ENCODE measurements at places on chromosomes 7 and 10.

DNA sequence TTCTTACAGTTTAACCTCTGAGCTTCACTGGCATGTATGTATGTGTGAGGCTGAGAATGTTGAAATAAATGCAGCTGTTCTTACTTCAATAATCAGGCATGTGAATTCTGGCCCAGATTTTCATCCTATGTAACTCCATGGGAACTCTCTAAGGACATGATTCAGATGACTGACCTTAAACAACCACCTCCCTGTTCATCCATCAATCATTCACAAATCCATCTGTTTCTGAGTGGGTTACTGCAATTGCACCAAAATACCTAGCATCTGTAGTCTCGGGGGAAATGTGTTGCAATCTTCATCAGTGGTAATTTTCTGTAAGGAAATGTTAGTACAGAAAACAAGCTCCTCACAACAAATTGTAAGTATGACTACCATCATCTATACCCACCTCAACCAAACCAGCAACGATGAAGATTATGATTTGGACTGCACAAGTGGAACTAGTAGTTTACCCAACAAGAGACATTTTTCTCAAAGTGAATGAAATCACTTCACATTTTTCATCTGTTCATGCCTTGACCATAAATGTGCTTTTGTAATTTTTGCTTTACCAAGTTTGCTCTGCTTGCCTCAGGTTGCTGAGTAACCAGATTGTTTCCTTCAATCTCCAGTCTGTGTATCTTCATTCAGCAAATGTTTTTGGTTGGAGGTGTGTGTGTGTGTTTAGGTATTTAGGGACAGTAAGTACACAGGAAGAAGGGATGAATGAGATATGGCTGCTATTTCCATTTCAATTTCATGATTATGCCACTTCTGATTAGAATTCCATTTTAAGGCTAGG lies 65.7 kb upstream of the FZD8 start:
- DNase-seq = no peak

- DNase-seq = no peak
Observed at GRCh38 chr7:44893710-44894234, 8.4 kb upstream of the PURB start.

- no peak for DNase-seq
Observed at GRCh38 chr10:80518143-80518806, 19.4 kb upstream of the SH2D4B start.

DNA sequence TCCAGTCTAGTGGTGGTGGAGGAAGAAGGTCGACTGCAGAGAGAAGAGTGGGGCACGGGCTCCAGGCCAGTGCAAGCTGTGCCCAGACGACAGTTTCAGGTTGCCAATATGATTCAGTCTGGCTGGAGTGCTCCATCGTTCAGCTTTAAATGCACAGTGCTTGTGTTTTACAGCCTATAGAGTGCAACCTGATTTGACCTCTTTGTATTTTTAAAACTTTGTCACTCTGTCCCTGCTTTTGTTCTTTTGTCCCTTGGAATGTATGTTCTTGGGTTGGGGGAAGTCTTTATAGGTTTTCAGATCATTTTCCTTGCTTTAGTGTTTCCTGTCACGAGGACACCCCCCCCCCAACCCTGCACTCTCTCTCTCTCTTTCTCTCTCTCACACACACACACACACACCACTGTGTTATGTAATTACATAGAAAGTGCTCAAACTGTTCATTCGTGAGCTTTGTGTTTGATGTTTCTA lies 198.0 kb downstream of the CAMK1D start:
- no peak for DNase-seq

DNA sequence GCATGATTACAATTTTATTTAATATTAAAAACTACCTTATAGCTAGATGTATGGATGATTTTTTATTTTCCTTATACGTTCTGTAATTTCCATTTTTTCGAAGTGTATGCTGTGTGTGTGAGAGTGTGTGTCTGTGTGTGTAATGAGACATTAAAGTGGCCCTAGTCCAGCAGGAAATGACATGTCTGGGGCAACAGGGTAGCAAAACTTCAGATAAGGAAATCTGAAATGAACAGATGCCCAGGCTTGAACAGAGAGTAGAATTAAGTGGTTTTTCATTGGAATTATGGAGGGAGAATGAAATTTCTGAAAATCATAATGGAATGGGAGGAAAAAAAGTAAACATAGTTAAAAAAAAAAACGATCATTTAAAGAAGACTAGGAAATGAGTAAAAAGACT lies 200.6 kb downstream of the NRG3 start:
- no peak for DNase-seq

DNA sequence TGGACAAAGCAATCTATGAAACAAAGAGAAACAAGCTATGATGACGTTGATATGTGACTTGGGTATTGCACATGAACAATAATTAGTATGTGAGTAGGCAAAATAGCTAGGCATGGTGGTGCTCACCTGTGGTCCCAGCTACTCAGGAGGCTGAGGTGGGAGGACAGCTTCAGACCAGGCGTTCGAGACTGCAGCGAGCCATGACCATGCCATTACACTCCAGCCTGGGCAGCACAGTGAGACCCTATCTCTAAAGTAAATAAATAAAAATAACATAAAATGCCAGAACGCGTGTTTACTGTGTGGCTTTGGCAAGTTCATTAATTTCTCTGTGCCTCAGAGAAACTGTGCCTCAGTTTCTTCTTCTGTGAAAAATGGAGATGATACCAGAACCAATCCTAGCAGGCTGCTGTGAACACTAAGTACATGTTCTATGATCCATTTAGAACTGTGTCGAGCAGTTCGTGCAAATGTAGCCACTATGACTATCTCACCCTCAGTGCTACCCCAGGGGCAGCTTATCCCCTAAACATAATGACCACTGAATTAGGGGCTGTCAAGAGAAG lies 9.3 kb upstream of the TNS3 start:
- no peak for DNase-seq

GRCh38 chr7:79008786-79009185 lies 444.7 kb downstream of the MAGI2 start:
- DNase-seq = no peak

DNA sequence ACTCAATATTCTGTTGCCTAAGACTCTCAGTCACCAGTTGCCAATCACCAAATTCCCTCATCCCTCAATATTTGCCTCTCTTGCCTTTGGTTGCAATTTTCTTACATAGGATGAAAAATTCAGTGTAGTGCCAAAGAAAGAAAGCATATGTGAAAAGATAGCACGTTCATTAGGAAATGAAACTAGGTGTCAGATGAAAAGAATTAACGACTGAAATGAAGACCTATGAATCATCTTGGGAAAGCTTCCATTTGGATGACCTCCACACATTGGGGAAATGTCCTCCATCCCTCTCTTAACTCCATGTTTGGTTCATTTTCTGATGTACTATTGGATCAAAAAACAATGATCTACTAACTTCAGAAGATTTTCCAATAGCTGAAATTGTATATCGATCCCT lies 145.1 kb upstream of the MEOX2 start:
- no peak for DNase-seq

DNA sequence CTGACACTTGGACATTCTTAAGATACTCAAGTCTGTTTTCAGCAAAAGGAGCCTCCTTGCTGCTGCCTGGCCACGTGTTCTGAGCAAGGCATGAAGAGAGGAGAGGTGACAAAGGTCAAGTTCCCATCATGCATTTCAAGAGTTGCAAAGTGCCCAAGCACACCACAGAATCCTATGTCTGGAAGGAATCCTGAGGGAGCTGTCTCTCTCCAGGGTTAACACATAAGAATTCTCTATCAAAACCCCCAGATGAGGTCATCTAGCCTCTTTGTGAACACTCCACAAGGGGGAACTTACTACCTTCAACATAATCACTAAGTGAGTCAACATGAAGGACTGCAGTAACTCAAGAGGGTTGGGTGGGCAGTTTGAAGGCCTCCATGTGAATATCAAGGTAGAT lies 155.5 kb downstream of the RNF216 start:
- no peak for DNase-seq

DNA sequence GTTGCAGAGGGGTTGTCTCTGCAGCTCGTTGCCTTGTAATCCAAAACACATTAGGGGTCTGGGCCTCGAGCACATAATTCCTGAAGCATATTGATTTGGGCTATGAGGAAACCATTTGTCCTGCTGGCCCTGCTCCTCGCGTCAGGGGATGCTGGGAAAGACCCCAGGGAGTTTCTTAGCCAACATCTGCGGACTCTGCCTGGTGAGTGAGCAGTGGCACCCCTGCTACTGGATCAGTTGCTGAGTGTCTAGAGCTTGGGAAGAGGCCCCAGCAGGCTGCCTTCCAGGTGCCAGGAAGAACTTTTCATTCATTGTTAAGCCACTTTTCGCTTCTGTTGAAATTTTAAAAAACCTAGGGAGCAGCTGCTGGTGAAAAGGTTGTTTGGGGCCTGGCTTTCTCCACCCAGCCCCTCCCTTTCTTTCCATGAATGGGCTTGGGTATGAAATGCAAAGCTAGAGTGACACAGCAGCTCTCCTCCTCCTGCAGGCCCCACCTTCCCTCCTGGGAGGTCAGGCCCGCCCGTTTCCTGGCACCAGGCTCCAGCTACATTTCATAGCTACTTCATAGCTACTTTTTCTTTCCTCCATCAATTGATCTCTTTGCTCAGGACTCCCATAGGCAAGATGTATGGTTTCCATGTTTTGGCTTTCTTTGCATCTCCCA lies 26.8 kb downstream of the TACR2 start:
- DNase-seq = no peak

- no peak for DNase-seq
Observed at GRCh38 chr7:71787513-71787912, 624.6 kb downstream of the CALN1 start.

DNA sequence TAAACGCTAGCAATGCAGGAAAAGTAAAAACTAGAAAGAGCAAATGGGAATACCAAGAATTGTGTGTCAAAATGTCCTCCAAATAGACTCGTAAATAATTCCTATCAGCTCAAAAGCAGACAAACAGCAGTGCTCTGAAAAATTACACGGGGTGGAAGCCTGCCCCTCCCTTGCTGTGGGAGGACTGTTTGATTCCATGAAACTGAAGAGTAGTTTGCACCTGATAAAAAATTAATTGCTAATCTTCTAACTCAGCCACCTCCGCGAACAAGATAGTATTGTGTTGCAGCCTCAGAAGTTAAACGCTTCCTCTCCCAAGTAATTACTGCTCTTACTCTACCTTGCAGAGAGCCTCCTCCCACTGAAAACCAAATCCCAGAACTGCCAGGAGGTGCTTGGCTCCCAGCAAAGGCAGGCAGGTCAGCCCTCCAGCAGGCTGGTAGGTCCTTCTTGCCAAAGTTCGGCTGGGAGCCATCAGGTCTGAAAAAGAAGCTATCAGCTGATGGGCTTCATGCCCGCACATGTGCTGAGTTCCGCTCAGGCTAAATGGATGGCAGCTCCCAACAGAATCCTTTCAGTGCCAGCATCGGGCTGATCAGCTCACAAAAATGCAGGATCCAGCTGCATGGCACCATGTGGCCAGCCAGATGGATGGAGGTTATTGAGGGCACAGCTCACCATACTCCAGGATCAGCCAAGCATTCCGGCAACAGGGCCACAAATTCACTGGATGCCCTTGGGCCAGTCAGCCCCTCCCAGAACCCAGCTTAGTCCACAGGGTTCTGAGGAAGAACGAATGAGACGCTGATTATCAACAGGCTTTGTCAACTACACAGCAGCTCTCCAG lies 37.1 kb downstream of the MAD1L1 start:
- no peak for DNase-seq

DNA sequence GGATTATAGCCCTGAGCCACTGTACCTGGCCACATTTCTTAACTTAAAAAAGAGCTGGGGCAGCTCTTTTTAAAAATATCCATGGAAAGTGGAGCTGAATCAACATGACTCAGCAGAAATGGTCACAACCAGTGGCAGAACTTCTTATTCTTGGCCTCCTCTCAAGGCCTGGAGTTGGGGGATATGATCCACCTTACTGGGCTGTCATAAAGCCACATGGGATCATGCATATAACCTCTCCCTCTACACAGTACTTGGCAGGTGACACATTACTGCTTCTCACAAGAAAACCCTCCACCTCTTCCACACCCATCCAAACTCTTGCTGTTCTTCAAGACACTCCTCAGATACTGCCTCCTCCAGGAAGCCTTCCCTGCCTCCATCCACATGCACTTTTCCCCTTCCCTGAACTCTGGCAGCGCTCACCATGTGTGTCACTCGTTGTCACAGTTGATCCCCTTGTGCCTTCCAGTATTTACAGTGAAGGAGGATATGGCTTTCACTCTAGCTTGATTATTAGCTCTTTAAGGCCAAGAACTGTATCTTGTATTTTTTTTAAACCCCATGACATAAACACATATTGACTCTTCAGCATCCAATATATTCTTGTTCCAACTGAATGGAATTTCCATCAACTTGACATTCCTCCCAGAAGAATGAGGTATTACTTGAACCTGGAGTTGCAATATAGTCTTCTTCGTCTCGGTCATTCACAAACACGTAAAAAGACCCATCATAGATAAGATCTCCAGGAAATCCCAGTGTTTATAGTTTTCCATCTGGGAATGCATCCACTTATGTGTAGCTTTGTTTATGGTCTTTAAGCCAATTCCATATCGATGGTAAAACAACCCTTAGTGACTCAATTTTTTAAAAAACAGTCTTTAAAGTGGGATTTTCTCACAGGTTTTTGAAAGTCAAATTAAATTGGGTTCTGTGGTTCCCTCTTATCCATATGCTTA lies 85.5 kb downstream of the TBXAS1 start:
- no peak for DNase-seq

DNA sequence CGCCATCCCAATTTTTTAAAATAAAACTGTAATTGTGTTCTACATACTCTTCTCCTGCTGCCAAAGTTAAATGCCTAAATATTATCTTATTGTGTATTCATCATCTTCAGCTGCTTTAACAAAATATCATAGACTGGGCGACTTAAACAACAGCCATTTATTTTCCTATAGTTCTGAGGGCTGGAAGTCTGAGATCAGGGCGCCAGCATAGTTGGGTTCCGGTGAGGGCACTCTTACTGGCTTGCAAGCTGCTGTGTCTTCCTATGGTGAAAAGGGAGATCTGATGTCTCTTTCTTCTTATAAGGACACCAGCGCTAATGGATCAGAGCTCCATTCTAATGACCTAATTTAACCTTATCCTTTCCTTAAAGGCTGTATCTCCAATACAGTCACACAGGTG lies 30.4 kb downstream of the CSTF2T start:
- no peak for DNase-seq

DNA sequence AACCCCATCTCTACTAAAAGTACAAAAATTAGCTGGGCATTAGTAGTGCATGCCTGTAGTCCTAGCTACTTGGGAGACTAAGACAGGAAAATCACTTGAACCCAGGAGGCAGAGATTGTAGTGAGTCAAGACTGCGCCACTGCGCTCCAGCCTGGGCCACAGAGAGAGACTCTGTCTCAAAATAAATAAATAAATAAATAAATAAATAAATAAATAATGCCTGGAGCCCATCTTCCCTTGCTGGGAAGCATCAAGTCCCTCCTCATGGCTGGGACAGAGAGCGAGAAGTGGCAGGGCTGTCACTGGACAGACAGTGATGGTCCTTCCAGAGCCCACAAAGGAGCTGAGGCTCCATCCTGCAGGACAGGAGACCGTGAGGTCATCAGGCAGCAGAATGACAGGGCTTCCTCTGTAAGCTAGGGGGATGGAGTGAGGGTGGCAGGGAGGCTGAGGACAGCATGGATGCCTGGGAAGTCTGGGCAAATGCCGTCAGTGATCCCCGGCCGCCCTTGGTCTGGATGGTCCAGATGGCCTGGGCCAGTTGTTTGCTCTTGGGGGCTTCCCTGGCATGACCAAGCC lies 36.4 kb upstream of the ELN start:
- no peak for DNase-seq

- no peak for DNase-seq
Observed at GRCh38 chr10:78416031-78417011, 382.7 kb downstream of the RPS24 start.

- no peak for DNase-seq
Observed at GRCh38 chr10:88097536-88097935, 234.1 kb downstream of the PTEN start.

All from pancreas (tissue), 10 donors.